ENCODE measurements at places on chromosomes 1 and 21.

DNA sequence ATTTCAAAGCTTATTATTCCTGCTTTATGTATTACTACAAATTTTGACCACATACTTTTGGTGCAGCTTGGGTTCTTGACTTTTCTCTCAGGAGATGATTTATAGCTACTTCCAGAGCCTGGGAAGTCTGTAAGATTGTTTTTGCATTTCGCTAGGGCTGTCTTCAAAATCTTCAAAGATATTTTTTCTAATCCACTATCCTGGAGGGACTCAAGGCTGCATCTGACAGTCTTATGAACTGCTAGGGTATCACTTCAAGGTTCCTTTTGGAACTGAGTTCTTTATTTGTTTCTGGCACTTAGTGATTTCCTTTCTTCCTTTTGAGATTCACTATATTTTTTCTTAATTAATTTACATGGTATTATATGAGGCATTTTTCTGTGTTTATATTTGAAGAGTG is 90.0 kb upstream of the LYPLAL1 start:
- DNase-seq, result no peak

GRCh38 chr1:199287647-199288046 is 648.8 kb downstream of the PTPRC start:
- DNase-seq, result no peak

- peak; percentile 17 for DNase-seq
Measured at GRCh38 chr21:41460578-41461527, 34.8 kb downstream of the MX1 start.

GRCh38 chr1:219143735-219144134 is 29.9 kb upstream of the LYPLAL1 start:
- DNase-seq, result no peak

GRCh38 chr1:28136922-28137613 is 39.4 kb downstream of the PTAFR start:
- no peak for DNase-seq

DNA sequence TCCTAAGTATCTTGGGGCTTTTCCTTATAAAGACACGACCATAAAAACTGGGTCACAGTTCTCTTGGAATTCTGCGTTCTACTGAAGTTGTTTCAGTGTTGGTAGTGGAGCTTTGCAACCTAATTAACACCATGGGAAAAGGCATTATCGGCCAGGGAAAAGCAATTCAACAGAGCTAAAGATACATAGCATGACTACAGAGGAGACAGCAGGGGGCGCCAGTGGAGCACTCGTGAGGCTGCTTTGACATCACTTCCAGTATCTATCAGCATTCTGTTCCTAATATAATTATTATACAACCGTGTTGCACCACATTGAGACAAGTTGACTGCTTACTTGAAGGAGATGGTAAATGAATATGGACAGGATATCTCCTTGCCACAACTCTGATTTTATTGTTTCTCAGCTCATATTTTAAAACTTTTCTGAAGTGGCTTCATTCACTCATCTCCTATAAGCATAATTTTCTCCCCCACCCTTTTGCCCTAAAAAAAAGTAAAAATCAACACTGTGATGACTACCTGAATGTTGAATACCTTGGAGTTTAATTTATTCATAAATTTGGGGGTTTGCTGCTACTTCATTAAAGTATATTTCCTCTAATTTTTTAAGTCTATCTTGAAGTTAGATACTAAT is 39.4 kb downstream of the ZP4 start:
- DNase-seq, result peak; percentile 46

- no peak for DNase-seq
Measured at GRCh38 chr1:11024874-11025203, 12.4 kb downstream of the TARDBP start.

- no peak for DNase-seq
Measured at GRCh38 chr1:37353871-37354270, 120.5 kb upstream of the ZC3H12A start.

DNA sequence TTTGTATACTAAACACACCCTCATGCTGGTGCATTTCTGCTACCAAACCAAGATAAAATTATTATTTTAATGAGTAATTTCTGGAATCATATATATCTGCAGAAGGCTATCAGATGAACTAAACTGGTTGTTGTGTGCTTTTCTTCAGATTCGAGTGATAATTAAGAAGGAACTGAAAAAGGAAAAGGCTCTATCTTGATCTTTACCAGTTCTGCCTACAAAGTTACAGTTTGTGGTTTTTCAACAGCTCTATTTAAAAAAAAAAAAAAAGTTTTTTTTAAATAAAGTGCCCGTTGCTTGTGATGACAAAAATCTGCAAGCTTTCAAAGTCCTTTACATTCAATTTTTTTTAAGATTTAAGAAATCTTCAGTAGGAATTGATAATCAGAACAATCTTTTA is 13.6 kb downstream of the DENND1B start:
- no peak for DNase-seq

DNA sequence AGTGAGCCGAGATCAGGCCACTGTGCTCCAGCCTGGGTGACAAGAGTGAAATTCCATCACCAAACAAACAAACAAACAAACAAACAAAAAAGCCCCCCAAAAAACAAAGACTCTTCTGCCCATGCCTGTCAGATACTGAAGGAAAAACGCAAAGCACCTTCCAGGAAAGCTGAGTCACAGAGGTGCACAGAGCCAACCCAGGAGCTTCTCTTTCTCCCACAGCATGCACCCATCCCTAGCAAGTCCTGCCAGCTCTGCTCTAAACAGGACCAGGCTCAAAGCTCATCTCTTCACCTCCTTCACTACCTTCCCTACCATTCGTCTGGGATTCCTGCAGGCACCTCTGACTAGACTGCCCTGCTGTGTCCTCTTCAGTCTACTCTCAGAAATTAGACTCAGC is 46.5 kb downstream of the ETS2 start:
- no peak for DNase-seq

DNA sequence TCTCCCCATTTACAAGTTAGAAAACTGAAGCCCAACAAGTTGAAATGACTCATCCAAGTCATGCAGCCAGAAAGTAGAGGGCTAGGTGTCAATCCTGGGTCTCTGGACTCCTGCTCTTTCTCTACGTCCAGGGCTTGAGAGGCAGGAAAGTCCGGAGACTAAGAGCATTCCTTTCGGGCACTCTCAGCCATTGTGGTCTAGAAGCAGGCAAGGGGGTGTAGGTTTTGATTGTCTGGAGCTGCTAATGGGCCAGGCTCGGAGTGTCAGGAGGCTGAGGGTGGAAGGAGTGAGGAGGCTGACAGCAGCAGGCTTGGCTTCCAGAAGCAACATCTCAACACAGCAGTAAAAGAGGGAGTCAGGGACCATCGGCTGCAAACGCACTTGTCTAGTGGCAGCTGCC is 107.6 kb upstream of the KLHDC7A start:
- DNase-seq, result no peak

DNA sequence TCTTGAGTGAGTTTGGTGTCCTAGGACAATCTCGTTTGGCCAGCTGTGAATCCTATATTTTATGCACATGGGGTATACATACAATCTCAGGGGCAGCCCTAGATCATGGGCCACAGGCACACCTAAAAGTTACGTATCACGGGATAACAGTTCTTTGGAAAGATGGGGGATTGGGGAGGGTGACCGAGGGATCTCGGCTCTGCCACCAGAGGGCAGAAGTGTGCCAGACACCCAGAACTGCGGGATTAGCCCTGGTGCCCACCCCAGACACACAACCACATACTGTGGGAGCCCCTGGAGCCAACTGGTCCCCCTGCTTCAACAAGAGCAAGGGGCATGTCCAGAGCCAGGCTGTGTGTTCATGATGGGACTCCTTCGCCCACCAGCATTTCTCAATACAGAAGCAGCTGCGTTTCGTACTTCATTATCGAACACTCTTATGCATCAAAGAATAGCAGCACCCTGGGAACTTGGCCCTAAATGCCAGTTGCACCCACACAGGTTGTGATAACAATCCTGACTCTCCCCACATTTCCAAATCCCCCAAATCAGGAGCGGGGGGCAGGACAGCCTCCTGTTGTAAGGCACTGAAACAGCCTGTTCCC is 37.4 kb downstream of the TMCO4 start:
- DNase-seq, result no peak

DNA sequence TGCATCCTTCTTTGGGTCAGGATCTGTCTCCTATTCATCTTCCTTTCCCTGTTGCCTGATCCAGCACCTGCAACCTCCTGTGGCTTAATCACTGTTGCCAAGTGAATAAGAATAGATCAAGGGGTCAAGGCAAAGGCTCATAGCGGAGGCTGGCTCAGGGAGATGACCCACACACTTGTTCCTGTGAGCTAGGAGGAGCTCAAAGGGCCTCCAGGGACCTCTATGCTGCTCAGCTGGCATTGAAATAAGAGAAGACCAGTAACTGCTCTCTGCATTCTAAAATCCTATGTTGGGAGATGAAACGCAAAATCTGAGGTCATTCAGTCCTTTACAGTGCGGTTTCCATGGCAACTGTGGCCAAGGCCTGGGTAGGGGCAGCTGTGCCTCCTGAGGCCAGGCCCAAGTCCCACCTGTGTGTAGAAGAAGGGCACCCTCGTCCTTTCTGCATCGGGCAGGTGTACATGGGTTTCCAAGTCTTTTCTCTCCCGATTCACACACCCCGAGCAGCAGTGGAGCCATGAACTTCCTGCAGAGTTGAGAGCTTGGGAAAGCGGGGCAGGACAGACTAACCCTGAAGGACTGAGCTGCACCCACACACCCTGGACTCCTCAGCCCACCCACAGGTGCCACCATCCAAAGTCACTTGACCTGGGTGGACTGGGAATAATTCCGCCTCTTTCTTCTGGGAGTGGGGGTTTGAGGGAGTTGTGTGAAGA is 27.8 kb upstream of the STUM start:
- DNase-seq, result no peak

GRCh38 chr1:31674626-31675025 is 29.2 kb downstream of the COL16A1 start:
- no peak for DNase-seq

- no peak for DNase-seq
Measured at GRCh38 chr1:236122176-236122575, 20.2 kb upstream of the GPR137B start.

- DNase-seq, result no peak
Measured at GRCh38 chr1:54352755-54353154, 53.4 kb downstream of the SSBP3 start.

DNA sequence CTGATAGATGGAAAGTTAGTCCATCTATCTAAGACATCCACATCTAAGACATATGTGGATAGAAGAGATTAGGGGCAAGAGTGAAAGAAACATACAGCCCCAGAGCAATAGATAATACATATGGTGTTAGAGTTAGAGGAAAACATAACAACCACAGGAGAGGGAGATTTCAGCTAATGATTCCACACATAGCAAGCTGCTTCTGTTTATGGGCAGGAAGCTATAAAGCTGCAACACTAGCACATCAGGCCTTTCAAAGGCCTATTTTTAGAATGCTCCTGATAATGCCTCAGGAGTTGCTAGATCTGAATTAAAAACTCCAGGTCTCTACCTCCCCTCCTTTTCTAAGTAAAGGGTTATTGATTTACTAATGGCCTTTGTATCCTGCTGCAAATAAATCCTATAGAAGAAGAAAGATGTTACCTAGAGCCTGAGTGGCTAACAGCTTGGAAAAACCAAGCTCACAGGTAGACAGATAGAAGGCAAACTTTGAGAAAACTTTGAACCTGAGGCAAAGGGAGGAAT is 36.1 kb downstream of the BRINP2 start:
- DNase-seq, result no peak

- DNase-seq, result no peak
Measured at GRCh38 chr1:209729436-209729835, 24.8 kb downstream of the HSD11B1 start.

DNA sequence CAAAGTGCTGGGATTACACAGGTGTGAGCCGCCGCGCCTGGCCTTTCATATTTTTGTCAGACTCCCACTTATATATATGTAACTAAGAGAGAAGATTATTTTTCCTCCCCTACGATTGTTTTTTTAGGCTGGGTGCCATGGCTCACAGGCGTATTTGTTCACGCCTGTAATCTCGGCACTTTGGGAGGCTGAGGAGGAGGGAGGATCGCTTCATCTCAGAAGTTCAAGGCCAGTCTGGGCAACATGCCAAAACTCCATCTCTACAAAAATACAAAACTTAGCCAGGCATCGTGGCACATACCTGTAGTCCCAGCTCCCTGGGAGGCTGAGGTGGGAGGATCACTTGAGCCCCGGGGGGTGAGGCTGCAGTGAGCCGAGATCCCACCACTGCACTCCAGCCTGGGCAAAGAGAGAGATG is 23.9 kb upstream of the ITLN2 start:
- no peak for DNase-seq

DNA sequence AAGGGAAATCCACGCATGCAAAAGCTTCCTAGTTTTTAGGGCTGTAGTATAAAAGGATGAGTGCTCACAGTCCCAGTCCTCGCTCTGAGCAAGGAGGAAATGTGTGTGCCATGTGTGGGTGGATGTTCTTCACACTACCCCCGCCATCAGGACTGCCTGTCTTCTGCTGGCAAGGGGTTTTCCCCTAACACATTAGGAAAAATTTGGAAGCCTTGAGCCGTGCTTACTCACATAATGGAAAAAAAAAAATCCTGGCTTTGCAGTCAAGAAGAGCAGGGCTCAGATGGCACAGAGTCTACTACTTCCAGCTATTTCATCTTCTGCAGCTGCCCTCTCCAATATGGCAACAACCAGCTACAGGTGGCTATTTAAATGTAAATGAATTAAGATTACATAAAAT is 363.1 kb downstream of the PLPP3 start:
- DNase-seq, result peak; percentile 32

DNA sequence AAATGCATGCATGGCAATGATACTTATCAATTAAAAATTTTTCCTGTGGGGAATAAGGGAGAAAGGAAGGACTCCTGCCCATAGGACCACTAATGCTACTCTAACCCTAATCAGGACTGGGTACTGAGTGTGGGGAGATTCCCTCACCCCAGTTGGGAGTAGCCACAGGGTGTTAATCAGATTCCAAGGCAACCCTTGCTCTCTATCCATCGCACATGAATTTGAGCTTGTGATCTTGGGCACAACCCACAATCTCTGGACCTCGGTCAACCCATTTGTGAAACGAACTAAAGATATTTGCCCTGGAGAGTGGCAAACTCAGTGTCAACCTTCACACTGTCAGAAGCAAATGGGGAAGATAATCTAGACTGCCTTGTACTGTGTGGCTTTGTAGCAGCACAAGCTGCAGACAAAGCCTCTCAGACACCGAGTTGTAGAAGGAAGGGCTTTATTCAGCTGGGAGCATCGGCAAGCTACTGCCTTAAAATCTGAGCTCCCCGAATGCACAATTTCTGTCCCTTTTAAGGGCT is 69.5 kb downstream of the SERINC2 start:
- DNase-seq, result no peak

DNA sequence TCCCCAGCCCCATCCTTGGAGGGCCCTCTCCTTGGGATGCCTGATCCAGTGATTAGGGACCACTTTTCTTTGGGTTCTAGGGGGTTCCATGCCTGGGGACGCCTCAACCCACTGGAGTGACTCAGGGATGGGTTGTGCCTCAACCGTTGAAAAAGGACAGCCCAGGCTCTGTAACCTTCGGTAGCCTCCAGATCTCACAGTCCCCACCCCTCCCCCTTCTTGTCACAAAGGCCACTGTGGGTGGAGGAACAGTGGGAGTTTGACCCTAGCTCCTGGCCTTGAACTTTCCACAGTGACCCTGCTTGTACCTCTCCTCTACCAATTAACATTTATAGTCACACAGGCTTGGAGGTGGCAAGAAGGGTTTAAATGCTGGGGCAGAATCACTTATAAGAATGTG is 2.6 kb upstream of the RORC start:
- DNase-seq, result no peak

GRCh38 chr1:234135501-234135900 is 231.0 kb downstream of the SLC35F3 start:
- DNase-seq, result no peak
